ENCODE measurements at places on chromosomes 2 and 18.

DNA sequence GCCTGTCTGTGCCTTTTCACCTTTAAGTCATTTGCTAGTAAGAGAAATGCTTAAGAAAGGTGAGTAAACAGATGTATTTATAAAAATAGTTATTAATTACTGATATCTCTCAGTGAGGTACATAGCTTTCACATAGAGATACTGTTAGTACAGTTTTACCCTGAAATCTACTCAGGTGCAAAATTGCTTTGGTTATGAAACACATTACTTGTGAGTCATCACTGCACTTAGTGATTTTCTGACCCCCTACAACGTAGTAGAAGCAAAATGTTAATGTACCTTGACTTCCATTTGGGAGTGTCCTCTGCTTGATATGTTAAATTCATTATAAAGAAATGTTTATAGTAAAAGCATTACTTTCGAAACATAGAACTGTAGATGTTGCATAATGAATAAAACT lies 6.5 kb downstream of the GLS start:
- DNase-seq, result no peak

- DNase-seq, result no peak
Observed at GRCh38 chr2:58271826-58272225, 30.7 kb upstream of the FANCL start.

DNA sequence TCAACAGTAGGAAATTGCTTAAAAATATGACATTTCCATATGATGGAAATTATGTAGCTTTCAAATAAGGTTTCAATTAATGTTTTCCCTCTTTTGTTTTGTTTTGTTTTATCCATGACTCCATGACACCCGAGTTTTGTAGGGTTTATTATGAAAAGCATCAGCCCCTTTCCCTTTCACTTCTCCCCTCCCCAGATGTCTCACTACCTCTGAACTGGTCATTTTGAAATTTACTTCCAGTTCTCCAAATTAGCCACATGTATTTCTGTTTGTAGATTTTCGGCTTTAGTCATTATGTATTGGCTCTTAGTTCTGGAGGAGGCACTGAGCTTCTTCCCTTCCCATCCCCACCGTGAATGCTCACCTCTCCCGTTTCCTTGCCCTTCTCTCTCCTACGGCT lies 18.6 kb upstream of the VPS4B start:
- no peak for DNase-seq

GRCh38 chr2:218745160-218745558 lies 34.5 kb downstream of the TTLL4 start:
- DNase-seq, result peak; percentile 36

DNA sequence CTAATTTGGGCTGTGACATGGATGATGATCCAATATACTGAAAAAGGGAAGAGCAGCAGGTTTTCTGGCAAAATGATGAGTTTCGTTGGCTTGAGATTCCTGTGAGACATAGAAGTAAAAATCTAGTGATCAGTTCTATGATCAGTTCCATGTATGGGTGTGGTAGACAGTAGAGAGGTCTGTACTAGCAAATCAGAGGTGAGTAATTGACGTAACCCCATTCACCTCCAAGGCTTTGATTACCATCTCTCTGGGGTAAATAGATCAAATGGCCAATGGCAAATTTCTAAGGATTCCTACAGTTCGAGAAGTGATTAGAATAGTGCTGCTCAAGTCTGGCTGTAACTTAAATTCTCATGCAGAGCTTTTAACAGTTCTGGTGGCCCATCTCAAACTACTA lies 6.4 kb downstream of the ITGA4 start:
- no peak for DNase-seq

GRCh38 chr2:226589043-226589442 lies 210.6 kb downstream of the IRS1 start:
- DNase-seq, result no peak

GRCh38 chr2:101781791-101782426 lies 84.4 kb downstream of the MAP4K4 start:
- DNase-seq, result no peak

DNA sequence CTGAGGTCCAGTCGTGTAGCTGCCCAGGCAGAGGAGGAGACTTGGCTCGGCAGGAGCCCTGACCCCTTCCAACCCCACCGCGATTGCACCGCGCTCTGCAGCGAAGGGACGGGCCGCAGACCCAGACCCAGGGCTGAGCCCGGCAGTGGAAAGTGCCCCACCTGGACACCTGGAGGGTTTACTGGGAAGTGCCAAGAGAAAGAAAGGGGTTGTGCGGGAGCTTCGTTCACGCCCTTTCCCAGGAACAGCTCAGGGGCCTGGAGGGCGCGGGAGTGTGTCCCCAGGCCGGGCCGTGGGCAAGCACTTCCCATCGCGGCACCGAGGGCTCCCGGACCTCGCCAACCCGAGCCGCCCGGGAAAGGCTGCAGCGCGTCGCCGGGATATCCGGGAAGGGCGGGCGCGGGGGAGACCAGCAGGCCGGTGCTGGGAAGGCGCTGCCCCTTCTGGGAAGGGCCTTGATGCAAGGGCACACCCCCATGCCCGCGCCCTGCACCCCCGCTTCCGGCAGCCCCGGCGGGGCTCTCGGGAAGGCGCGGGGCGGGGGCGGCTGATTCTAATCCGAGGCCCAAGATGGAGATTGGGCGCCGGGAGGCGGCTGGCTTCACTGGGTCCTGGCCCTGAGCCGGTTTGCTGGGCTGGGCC lies 36.1 kb upstream of the MRPL33 start:
- DNase-seq, result peak; percentile 85

GRCh38 chr18:45580127-45580526 lies 35.1 kb upstream of the SLC14A2 start:
- no peak for DNase-seq

DNA sequence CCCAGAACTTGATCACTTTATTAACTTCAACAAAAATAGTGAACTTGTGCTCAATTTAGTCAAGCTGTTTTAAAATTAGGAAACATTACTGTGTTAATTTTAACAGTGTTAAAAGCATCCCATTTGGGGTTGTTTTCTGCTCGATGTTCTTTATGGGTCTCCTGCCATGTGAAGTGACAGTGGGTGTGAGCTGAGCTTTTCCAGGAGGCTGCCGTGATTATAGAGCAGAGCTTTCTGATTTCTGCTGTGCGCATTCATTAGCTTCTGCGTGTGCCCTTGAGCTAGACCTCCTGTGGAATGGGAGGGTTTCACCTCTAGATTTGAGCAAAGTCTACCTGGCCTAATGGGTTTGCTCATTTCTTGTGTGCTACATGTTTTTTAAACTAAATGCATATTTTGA lies 121.5 kb downstream of the WDSUB1 start:
- no peak for DNase-seq

GRCh38 chr2:73175663-73176204 lies 26.6 kb upstream of the NOTO start:
- peak; percentile 84 for DNase-seq
